ENCODE measurements at places on chromosomes 6 and 20.

DNA sequence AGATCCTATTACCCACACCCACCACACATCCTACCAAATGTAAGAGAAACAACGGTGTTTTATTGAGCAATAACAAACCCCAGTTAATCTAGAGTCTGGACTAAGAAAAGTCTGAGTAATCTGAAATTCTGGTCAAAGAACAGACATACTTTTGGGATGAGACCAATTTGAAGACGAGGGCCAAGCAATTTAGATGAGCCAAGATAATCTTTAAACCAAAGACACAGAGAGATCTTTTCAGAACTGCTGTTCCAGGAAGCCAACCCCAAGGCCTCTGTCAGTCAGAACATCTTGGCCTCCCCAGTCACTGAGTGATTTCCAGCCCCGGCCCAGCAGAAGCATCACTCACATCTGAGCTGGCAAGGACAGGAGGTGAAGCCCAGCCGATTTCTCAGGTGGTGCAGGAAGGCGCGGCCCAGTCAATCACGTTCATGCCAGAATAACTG is 118.5 kb upstream of the SYNDIG1 start:
- DNase-seq: no peak

DNA sequence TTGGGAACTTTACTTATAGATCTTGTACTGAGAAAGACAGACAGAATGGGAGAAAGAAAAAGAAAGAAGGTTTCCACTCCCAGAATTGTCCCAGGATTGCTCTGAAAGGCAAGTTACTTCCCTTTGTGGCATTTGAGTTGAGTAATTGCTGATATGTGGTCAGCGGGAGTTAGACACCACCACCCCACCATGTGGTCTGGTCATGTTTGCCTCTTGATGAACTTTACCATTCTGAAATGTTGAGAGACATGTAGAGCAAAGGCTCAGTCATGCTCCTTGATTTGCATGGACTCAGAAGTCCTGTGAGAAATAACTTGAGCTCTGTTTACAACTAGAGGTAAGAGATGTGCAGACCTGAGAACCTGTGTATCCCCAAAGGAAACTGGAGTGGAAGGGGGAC is 17.1 kb downstream of the TCF21 start:
- no peak for DNase-seq

DNA sequence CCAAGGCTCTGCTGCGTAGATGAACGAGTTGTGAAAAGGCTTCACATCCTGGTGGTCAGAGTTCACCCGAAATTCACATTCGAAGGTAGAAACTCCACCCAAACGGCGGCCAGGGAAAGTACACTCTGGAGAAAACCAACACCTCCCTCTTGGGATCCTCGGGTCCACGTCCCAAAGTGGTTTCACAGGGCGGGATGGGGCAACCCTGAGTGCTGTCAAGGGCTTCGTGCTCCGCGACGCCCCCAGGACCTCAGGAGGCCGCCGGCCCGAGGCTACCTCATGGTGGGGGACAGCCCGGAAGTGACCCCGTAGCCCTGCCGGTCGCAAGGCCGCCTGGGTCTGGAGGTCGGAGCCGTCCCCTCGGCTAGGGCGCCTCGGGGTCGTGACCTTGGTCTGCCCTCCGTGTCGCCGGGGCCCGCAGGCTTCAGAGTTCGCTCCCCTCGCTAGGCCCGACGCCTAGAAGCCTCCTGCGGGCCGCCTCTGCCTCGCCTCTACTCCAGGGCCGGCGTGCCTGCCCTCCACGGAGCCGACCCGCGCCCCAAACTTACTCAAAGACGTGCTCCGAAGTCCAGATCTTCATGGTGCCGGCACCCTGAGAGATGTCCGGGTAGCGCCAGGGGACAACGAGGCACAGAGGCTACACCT is at the start of gene PRELID3B:
PRELID3B (minus strand) TSS at position 636 of the 645 bp plus-strand sequence; CDS start at position 580, 56 bp downstream.
- DNase-seq: no peak

- DNase-seq: no peak
Observed at GRCh38 chr6:109448615-109449014, 7.0 kb downstream of the MICAL1 start.

DNA sequence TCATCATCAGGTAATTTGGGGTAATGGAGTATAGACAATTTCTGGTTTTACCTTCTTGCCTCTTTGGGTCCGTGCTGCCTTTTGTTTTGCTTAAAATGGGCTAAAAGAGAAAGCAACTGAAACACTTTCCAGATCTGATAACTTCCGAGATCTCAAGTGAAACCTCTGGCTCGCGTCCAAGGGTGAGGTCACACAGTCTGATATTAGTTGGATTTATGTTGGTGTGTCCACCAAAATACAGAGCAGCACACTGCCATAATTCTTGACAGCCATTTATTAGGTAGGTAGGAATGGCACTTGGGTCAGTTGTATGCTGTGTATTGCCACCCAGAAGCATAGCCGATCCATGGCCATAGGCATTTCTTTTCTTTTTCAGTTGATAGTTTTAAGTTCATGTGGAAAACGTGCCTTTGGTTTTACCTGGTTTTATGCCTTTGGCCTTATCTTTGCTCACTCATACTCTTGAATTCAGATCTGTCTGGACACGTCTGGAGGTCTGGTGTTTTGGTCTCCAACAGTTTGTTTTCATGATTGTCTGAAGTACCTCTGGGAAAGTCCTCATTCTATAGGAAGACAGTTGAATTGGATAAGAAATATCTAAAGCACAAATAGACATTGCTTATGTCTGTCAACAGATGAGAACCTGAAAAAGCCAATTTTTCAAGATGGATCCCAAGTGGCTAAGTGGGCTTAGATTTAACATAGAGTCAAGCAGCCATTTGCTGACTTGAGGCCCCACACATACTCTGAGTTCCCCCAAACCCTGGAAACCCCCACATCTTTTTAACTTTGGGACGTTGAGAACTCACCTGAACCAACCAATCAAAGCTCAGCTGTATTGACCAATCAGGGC is 320.8 kb downstream of the SOX4 start:
- no peak for DNase-seq

GRCh38 chr20:2955257-2955970 is 82.1 kb downstream of the PTPRA start:
- DNase-seq: peak; percentile 18

- DNase-seq: no peak
Observed at GRCh38 chr20:6277661-6278240, 154.9 kb upstream of the FERMT1 start.

- DNase-seq: no peak
Observed at GRCh38 chr6:395432-396125, 4.0 kb downstream of the IRF4 start.

DNA sequence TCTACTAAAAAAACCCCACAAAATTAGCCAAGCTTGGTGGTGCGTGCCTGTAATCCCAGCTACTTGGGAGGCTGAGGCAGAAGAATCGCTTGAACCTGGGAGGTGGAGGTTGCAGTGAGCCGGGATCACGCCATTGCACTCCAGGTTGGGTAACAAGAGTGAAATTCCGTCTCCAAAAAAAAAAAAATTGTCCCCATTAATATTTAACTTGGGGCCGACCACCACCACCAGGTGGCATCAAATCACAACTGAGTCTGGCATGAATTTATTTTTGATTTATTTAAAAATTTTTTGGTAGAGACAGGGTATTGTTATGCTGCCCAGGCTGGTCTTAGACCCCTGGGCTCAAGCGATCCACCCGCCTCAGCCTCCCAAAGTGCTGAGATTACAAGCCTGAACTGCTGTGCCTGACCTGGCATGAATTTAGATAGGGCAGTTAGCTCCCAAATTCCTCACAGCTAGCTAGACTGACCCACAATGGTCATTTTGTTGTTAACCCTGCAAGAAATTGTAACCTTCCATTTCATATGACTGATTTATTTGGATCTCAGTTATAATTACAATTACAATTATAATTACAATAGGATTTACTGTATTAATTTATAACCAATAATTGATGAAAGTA is 17.1 kb upstream of the BEND3 start:
- no peak for DNase-seq

DNA sequence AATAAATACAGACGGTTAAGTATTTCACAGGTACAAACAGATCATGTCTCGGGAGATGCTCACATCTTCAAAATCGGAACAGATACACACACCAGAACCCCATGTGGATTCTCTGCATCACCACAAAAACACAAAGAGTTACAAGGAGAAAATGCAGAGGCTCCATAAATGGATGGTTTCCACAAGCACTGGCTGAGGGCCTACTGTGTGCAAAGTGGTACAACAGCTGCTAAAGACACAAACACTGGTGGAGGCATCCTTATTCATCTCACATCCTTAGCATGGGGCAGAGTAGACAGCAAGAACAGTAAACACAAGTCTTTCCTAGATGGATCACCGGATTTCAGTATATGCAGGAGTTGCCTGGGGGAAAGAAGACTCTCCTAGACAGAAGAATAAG is 88.8 kb downstream of the DTNBP1 start:
- no peak for DNase-seq

DNA sequence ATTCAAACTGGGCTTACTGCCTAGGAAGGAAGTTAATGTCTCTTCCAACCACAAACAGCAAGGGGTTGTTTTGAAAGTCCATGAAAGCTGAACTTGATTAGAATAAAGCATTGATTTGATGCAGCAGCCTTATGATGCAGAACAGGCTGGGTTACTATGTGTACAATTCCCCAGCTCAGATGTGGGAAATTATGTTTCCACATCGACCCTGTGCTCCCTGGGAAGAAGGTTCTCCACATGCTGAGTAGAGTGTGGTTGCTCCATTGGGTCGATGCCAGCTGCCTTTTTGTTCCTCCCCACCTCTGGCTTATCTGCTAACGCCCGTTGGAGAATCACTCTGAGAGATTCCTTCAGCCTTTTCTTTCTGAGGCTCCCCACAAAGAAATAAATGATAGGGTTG is 1.2 kb downstream of the MAS1L start:
- no peak for DNase-seq

GRCh38 chr6:13248994-13249393 is 79.3 kb downstream of the TBC1D7 start:
- DNase-seq: no peak

GRCh38 chr20:53175135-53175780 is 203.1 kb downstream of the TSHZ2 start:
- DNase-seq: no peak

DNA sequence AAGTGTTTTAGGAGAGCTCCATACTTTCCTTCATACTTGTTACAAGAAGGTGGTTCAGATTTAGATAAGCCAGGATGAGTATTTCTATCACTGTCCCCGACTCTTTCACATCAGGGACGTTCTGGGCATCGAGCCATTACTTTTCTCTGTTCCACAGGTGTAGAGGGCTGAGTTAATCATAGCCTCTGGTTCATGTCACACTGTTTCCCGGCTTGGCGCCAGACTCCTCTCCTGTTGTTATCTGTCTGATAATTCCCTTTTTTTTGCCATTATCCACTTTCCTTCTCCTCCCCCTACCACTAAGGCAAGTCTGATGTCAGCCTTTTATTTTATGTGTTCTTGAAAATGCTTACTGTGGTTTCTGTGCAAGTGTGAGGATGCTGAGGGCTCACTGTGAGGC is 593.4 kb downstream of the UTRN start:
- DNase-seq: no peak

Measured in GM12891 (cell line).